ENCODE measurements at places on chromosomes 3 and 15.

DNA sequence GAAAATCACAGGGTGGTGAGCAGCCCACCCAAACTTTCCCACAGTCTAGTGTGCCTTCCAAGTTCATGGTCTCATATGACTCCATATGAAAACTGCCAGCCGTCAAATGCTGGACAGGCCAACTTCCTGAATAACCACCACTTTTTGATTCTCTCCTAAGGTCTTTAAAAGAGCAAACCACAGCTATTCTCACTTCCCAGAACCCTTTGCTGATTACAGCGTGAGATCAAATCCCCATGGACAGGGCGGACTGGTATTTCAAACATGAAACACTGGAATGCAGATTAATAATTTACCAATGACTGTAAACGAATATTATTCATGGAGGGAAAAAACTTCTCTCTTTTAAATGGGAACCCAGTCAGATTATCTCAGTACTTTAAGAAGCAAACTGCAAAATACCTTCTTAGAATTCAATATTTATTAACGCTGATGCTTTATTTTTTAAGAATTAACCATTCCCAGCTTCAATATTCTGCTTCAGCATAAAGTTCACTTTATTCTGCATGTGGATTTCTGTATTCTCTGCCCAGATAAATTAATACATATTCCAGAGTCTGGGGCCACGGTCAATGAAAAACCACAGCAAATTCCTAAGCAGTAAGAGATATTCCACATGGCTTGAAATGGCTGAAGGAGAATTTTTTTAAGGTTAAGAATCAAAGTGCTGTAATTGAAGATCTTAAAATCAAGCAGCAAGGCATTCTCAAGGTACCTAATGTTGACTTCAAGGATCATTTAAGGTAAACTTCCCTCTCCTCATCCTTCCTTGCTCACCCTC, 42.9 kb downstream of the MYO1E start:
- DNase-seq, result peak; percentile 51

DNA sequence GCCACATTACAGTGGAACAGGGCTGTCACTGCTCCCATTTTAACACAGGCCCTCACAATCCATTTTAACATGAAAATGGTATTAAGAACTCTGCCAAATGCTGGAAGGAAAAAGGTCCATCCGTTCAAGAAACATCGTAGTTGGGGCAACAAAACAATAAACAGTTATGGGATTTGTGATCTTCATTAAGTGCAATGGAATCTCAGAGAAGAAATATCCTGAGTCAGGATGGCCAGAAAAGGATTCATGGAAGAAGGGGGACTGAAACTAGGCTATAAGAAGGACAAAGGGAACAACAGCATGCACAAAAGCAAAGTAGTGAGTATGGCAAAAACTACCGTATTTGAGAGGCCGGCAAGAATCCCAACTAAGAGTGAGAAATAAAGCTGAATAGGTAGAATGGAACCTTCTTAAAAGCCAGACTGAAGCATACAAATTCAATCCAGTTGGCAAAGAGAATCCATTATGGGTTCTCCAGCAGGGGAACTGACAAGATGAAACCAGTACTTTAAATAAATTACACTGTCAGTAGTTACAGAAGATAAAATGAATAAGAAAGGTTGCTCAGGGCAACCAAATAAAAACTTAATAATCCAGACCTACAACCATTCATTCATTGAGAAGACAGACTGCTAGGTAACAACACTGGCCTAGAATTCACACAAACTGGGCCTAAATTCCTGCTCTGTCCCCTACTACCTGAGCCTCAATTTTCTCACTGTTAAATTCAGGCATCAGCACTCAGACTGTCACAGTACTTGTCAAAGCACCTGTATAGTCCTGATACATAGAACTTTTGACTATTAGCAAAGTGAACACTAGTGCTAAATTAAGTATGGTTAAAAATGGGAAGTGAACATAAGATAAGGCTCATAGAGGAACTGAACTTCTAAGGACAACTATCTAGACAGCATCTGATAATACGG, 6.3 kb downstream of the TBL1XR1 start:
- peak; percentile 19 for DNase-seq

- no peak for DNase-seq
Observed at GRCh38 chr3:35617370-35617769, 22.0 kb upstream of the ARPP21 start.

GRCh38 chr15:57969355-57969754, 96.2 kb downstream of the ALDH1A2 start:
- no peak for DNase-seq

- no peak for DNase-seq
Observed at GRCh38 chr15:74264081-74264501, 28.0 kb downstream of the CCDC33 start.

DNA sequence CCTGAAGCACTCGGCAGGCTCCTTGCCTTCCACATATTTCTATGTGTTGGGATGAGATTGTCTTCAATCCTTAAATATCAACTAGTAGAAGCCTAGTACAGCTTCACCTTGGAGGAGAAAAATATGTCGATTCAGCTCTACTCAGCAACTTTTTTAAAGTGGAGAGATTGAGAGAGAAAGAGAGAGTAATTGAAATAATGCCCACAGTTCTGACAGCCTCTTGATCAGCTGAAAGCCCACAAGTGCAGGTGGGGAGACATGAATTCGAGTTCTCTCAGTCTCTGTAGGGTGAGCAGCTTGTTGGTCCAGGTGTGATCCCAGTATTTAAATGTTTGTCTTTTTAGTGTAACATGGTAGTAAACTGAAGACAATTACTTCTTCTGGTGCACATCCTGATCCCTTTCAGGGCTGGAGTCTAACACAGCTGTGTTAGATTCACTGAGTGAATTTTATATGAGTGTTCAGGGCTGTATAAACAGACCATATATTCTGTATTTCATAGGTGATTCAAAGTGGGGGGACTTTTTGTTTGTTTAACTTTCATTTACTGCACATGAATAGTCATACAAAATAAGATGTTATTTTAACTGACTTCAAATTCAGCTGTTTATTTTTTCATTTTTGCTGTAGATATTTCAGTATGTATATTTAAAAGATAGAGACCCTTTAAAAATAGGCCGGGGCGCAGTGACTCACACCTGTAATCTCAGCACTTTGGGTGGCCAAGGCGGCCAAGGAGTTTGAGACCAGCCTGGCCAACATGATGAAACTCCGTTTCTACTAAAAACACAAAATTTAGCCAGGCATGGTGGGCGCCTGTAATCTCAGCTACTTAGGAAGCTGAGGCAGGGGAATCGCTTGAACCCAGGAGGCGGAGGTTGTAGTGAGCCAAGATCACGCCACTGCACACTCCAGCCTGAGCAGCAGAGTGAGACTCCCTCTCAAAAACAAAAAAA, 64.0 kb downstream of the ST6GAL1 start:
- no peak for DNase-seq

DNA sequence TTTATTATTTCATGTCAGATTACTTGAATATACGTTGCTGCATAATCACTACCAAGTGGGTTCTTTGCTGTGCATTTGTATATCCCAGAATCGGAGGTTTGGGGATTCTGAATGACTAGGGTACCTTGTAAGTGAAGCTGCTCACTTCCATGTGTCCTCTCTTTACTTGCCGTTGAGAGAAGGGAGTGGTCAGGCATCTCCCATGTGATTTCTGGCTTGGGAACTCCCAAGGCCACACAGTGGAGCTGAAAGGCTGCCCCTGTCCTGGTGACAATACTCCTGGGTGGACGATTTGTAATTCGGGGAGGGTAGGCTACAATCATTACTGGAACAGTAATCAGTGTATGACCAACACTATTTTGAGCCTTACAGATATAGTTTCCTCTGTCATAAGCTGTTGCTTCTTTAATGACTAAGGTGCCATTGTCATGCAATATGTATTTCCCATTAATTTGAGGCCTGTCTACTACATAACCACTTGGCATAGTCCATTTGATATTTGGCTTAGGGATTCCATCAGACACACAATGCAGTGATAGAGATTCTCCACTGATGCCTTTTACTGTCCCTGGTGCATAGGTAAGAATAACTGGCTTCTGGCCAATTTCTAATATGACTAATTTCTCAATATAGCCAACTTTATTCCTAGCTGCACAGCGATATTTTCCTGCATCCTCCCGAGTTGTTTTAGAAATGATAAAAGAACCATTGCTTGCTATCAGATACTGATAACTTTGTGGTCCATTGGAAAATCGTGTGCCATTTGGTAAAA, 24.0 kb downstream of the IGSF10 start:
- no peak for DNase-seq

DNA sequence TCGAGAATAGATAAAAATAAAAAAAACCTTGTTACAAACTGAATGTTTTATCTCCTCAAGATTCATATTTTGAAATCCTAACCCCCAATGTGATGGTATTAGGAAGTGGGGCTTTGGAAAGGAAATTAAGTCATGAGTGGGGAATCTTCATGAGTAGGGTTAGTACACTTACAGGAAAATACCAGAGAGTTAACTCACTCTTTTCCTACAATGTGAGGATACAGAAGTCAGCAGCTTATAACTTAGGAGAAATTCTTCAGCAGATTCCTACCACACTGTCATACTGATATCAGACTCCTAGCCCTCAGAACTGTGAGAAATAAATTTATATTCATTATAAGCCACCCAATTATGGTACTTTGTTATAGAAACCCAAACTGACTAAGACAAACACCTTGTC, 453.1 kb downstream of the GBE1 start:
- DNase-seq, result no peak

DNA sequence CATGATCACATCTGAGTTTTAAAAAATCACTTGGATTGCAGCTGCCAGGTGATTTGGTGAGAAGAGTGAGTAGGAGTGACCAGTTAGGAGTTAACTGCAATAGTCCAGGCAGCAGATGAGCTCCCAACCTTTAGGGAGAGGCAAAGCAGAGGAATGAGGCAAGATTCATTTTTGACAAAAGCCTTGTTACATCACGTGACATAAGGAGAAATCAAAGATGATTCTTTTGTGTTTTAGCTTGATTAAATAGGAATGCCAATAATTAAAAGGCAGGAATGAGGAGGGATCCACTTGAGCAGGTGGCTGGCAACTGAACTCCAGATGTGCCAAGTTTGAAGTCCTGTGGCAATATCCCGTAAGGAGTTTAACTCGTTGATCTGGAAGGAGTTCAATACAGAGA, 2.5 kb downstream of the GATM start:
- no peak for DNase-seq

DNA sequence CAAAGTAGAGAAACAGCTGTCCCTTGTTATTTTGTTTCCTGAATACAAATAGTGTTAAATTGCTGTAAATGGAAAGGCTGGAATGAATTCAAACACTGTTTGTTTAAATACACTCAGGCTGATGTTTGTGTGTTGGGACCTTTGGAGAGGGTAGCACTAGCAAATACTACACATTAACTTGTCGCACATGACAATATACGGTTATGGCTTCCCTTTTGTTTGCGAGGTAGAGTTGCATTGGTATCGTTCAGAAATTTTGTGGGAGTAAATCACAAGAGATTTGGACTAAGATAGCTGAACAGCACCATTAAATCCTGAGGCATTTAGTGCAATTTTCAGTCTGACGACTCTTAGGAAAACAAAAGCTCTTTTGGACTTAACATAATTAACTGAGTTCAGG, 213.0 kb upstream of the ROBO2 start:
- DNase-seq, result no peak

GRCh38 chr3:67946436-67946835, 292.0 kb upstream of the SUCLG2 start:
- no peak for DNase-seq

GRCh38 chr15:31216215-31216911, 110.3 kb upstream of the KLF13 start:
- peak; percentile 90 for DNase-seq

- DNase-seq, result no peak
Observed at GRCh38 chr3:185823078-185824044, 1.5 kb downstream of the IGF2BP2 start.

DNA sequence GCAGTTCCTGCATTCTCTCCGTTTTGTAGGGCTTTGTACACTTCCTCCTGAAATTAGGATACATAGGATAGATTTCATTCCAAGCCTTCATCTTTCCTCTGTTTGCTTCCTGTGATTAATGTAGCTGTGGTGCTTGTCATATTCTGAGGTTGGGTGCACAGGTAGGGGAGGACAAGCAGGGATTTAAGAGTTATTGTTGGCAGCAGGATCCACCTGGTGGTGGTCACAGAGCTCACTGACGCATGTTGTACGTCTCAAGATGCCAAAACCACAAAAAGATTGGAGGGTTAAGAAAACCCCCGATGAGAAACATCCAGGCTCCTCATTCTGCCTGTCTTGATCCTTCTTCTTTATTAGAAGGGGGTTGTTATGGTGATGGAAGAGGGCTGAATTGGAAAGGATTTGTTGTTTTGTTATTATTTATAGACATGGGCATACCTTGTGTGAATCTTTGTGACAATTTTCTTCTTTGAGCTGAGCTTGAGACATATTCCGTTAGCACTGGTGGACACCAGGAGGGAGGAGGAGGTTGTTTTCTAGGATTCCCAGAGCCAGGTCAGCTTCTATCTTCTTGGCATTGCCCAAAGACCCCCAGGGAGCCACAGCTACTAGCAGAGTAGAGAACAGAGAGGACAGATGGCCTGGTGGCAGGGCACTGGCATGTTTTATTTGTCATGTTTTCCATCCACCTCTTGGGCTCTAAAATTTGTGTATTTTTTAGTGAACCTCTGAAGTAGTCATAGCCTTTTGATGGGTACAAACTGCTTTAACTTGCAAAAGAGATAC, 57.7 kb upstream of the LARS2 start:
- DNase-seq, result no peak

DNA sequence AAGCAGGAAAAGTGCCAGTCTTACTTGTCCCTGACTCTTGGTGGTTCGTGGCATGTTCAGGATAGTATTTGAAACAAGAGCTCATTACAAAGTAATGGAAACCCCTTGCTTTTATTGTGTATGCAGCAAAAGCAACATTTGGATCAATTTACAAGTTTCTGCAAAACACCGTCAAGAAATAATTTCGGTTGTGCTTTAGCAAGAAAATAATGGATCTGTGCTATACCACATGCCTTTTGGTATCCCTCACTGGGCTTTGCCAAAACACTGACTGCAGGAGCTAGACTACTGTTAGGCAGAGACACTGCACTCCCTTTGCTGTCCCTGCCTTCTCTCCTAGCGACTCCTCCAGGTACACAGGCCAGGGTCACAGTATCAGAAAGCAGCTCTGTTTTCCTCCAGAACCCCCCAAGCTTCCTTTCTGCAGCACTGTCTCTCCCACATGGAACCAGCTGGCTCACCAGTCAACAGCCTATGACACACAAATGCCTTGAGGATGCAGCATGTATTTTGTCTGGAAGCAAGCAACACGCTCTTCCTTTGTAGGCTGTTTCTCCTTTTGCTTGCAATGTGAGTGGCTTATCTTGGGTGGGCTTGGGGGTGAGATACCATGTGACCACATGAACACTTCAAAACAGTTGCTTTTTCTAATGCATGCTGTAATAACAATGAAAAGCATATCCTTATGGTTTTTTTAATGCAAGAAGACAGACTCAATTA, 111.4 kb downstream of the PGPEP1L start:
- no peak for DNase-seq

DNA sequence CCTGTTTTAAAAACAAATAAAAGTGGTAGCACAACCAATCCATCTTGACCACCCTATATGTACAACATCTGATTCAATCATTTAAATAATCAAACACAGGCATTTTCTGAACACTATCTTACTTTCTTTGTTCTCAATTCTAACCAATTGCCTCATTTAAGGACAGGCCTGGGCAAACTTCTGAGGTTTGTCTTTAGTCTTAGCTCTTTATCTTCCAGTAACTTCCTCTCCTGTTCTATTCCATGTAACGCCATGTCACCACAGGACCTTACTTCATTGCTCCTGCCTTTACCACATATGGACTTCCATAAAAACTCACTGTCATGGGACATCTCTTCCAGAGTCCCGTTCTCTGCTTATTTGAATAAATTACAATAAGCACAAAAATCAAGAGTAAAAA, 14.9 kb downstream of the HDGFL3 start:
- DNase-seq, result peak; percentile 14

GRCh38 chr3:127961963-127962362, 46.9 kb downstream of the KBTBD12 start:
- DNase-seq, result no peak

GRCh38 chr3:169787791-169788190, 14.6 kb downstream of the MYNN start:
- no peak for DNase-seq

Data from inflammatory macrophage treated with lipopolysaccharide for 4 hours (primary cell).